Motor neuron (in vitro differentiated cells): ENCODE measurements at places on chromosomes 5 and 9.

- ATAC-seq, result peak; percentile 42
Observed at GRCh38 chr9:85108746-85109145, 439.2 kb downstream of the NTRK2 start.

- no peak for ATAC-seq
Observed at GRCh38 chr9:6098431-6098830, 83.0 kb upstream of the RANBP6 start.

- ATAC-seq, result no peak
Observed at GRCh38 chr5:168723037-168723436, 143.9 kb upstream of the PANK3 start.

- ATAC-seq, result no peak
Observed at GRCh38 chr5:134567641-134568336, 42.3 kb downstream of the JADE2 start.

GRCh38 chr9:123996731-123997421, 14.7 kb upstream of the LHX2 start:
- ATAC-seq, result no peak

DNA sequence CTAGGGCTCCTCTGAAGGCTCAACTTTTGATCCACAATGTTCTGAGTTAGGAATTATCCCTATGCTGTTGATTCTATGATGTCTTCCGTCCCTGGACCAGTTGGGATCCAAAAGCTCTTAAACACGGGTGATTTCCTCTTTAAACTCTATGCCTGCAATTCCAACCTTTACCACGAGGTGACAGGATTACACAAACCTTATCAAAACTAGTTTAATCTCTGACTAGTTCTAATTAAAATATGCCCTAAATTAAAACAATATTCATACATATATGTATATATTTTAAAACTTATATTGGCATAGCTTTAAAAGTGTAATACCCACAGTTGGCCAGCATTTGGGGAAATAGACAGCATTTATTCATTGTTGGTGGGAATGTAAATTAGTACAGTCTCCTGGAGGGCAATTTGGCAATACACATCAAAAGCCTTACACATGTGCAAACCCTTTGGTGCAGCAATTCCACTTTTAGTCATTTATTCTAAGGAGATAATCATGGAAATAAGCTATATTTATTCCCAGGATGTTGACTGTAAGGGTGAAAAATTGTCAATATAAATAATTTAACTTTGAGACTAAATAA, 51.6 kb upstream of the PHYKPL start:
- ATAC-seq, result no peak

- no peak for ATAC-seq
Observed at GRCh38 chr5:135218790-135219568, 180.1 kb downstream of the MACROH2A1 start.

DNA sequence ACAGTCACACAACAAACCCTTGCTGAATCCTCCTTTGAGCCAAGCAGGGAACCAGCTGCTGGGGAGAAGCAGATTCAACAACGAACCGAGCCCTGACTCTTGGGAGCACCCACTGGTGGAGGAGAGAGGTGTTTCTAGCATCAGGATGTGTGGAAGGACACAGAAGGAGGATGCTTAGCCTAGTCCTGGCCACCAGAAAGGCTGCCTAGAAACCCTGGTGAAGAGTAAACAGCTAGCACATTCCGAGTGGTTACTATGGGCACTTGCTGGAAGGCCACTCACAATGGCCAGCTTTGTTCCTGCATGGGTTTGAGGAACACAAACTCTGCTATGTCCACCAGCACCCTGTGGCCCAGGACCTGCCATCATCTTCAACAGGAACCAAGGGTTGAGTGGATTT, 1.8 kb downstream of the TIFAB start:
- ATAC-seq, result peak; percentile 52

- no peak for ATAC-seq
Observed at GRCh38 chr5:1670351-1670750, 129.3 kb downstream of the MRPL36 start.

DNA sequence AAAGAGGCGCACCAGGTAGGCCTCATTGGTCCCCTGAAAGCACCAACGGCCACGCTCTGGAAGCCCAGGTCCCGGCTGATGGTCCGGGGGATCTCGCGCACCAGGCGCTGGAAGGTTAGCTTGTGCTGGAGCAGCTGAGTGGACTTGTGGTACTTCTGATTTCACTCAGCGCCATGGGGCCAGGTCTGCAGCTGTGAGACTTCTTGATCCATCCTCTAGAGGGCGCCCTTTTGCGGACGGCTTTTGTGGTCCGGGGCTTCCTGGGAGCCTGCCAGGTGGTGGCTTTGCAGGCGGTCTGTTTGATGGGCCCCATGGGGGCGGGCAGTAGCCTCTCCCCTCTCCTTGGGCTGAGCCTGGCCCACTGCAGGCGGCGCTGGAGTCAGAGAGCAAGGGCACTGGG, 10.4 kb downstream of the TAF11L12 start:
- ATAC-seq, result no peak
